Spleen (tissue), 13 donors: ENCODE measurements at places on chromosomes 13 and 19. TPM values are rescaled to one million over a fixed set of nuclear protein-coding genes. Genes with fewer than 3 reads are reported as not detected.

Gene SIGLECL1
- not detected for polyA plus RNA-seq

Gene SIGLEC8
- 3.5 TPM for polyA plus RNA-seq

Gene FFAR2
- 9.0 TPM for polyA plus RNA-seq

Gene SLC25A23
- 7.5 TPM for polyA plus RNA-seq

Gene ARL11
- polyA plus RNA-seq = 11.8 TPM

Gene ZNF66
- 2.3 TPM for polyA plus RNA-seq

Gene PRODH2
- polyA plus RNA-seq = not detected

DNA sequence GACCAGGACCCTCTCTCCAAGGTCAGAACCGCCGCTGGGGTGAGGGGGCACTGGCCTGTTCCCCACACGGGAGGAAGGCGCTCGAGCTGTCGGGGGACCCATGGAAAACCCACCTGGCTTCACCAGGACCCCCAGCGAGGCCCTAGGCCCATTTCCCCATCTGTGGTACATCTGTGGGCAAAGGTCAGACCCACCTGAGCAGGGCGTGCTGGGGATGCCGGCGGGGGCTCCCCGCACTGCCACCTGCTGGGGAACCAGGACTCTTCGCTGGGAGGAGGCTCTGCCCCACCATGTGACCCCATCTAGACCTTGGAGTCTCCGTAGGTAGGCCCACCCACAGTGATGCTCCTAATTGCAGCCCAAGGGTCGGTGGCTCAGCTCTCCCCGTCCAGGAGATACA, 511 bp downstream of the WDR88 start:
- peaks cover 35% of the 10 kb centered on the region for H3K36me3 ChIP-seq
- peaks cover 5% of the 10 kb centered on the region for H3K27me3 ChIP-seq
- no peak for DNase-seq
- H3K4me1 ChIP-seq = peaks cover 7% of the 10 kb centered on the region
- no peak overlapping the region for H3K27ac ChIP-seq

- DNase-seq = no peak
- H3K36me3 ChIP-seq = no peaks in the 10 kb centered on the region
- no peaks in the 10 kb centered on the region for H3K27me3 ChIP-seq
- H3K4me1 ChIP-seq = peaks cover 10% of the 10 kb centered on the region
- H3K27ac ChIP-seq = no peak overlapping the region
- H3K4me3 ChIP-seq = no peak overlapping the region
Measured at GRCh38 chr13:95243207-95243606, 58.0 kb downstream of the ABCC4 start.

DNA sequence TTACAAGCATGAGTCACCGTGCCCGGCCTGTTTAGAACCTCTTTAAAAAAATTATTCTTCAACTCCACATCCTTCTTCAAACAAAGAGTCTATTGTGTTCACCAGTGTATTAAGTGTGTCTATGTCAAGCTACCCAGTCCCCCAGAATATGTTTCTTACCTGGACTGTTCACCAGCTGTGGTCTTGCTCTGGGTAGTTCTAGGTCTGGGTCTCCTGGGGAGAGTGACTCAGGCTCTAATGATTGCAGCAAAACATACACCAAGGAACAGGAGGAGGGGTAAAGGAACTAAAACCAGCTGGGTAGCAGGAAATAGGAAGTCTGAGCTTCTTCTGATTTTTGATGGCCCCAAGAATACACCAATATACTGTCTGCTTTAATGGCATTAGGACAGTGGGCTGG, at the start of gene FPR1:
Gene FPR1, minus strand, starts transcription at position 224 of the 400 bp plus-strand sequence. CDS start 4,884 bp downstream, outside the sequence.
- no peaks in the 10 kb centered on the region for H3K36me3 ChIP-seq
- peak within 1 kb of the TSS; percentile 79 for H3K27ac ChIP-seq
- DNase-seq = no peak
- H3K4me3 ChIP-seq = peak within 1 kb of the TSS; percentile 67
- H3K27me3 ChIP-seq = no peaks in the 10 kb centered on the region

DNA sequence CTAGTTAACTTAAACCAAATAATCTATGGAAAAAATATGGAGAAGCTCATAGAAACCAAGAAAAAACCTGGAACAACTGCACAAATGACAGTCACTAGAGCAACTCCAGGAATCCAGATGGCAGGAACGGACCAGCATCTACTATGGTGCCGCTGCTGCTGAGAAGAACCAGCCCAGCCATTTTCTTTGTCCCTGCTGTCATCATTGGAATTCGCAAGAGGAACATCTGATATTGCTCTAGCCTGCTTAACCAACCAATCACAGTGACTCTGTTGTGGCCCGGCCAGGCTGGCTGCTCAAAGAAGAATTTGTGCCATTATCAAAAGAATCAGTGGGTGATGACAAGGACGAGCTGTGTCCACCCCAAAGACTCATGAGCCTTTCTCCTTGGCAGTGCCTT, 33.1 kb upstream of the CEBPA start:
- H3K36me3 ChIP-seq = no peaks in the 10 kb centered on the region
- H3K4me1 ChIP-seq = no peaks in the 10 kb centered on the region
- no peak overlapping the region for H3K4me3 ChIP-seq
- DNase-seq = no peak

- no peak overlapping the region for H3K4me3 ChIP-seq
- DNase-seq = no peak
- H3K36me3 ChIP-seq = no peaks in the 10 kb centered on the region
- no peaks in the 10 kb centered on the region for H3K27me3 ChIP-seq
- H3K27ac ChIP-seq = no peak overlapping the region
- H3K4me1 ChIP-seq = no peaks in the 10 kb centered on the region
Measured at GRCh38 chr13:29438769-29439168, 156.7 kb downstream of the SLC7A1 start.

GRCh38 chr13:95113601-95114000, 187.7 kb downstream of the ABCC4 start:
- no peak overlapping the region for H3K27ac ChIP-seq
- no peak overlapping the region for H3K4me3 ChIP-seq
- H3K27me3 ChIP-seq = no peaks in the 10 kb centered on the region
- H3K36me3 ChIP-seq = no peaks in the 10 kb centered on the region
- H3K4me1 ChIP-seq = no peaks in the 10 kb centered on the region

- no peak for DNase-seq
- no peak overlapping the region for H3K27ac ChIP-seq
- no peak overlapping the region for H3K4me3 ChIP-seq
Measured at GRCh38 chr13:55660851-55661250, 1479.9 kb upstream of the PRR20A start.

- H3K4me3 ChIP-seq = no peak overlapping the region
- no peaks in the 10 kb centered on the region for H3K36me3 ChIP-seq
- H3K27me3 ChIP-seq = peaks cover 22% of the 10 kb centered on the region
- peak; percentile 77 for DNase-seq
- peaks cover 16% of the 10 kb centered on the region for H3K4me1 ChIP-seq
Measured at GRCh38 chr13:110799246-110800236, 86.0 kb downstream of the ING1 start.

DNA sequence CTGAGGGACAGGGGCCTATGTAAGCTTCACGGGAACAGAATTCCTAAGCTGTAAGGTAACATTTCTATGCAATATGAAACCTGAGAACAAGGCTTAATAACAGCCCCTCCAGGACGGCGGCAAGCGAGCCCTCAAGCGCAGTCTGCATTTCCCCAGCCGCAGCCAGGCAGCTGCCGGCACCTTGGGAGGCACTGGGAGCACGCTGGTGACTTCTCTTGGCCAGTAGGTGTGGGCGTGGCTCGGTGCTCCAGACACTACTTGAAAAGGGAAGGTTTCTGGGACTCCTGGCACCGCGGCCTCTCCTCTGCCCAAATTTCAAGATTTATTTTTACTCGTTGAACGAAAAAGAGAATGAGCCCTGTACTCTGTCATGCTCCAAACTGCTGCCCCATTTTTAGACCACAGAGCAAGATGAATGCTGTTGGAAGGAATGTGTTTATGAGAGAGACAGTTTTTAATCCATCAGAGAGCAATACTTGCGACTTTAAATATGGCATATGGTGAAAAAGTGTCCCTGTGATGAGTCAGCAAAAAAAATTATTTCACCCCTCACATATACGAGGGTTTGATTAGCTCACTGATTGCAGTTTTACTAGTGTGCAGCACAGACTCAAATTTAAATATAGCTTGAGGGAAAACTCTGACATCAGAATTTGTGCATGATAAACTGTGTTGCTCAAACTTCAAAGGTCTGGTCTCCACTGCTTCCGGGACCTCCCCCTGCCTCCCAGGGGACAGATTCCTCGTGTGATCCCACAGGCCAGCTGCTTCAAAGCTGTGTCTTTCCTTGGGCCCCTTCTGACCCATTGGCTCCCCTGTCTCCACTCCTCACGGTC, 81.2 kb downstream of the COL4A2 start:
- peak overlapping the region; percentile 46 for H3K27ac ChIP-seq
- H3K27me3 ChIP-seq = no peaks in the 10 kb centered on the region
- peaks cover 3% of the 10 kb centered on the region for H3K36me3 ChIP-seq
- H3K4me3 ChIP-seq = no peak overlapping the region
- no peak for DNase-seq

- H3K27me3 ChIP-seq = no peaks in the 10 kb centered on the region
- peaks cover 16% of the 10 kb centered on the region for H3K4me1 ChIP-seq
- no peak for DNase-seq
- peak overlapping the region; percentile 54 for H3K27ac ChIP-seq
- H3K36me3 ChIP-seq = no peaks in the 10 kb centered on the region
Measured at GRCh38 chr13:99075268-99076191, 97.7 kb upstream of the DOCK9 start.

DNA sequence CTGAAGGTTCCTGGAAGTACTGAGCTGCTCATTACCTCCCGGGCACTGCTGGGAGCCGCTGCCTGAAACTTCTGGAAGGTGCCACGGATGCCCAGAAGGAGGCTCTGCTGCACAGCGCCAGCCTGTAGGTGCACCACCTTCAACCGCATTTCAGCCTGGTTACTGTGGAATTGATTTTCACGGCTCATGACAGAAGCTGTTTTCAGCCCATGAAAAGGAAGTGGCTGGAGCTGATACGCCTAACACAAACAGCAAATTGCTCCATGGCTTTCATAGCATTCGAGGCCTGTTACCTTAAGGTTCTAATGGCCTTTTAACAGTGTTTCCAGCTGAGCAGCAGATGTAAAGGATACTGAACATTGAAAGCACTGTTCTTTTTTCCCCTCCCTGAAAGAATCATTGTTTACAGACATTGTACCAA, 22.0 kb downstream of the GPC6 start:
- no peak for DNase-seq
- H3K36me3 ChIP-seq = no peaks in the 10 kb centered on the region
- H3K4me1 ChIP-seq = no peaks in the 10 kb centered on the region
- no peaks in the 10 kb centered on the region for H3K27me3 ChIP-seq

DNA sequence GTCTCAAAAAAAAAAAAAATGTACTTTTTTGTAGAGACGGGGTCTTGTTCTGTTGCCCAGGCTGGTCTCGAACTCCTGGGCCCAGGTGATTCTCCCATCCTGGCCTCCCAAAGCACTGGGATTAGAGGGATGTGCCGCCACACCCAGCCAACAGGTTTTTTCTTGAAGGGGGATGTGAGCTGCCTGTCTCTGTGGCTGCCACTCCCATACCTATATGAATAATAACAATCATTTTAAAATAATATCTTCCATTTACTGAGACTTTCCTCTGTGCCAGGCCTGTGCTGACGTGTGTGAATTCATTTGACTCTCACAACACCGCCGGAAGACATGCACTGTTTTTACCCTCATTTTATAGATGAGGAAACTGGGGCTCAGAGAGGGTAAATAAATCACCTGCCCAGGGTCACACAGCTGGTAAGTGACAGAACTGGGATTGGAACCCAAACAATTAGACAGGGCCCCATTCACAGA, 7.2 kb upstream of the BCL3 start:
- peak overlapping the region; percentile 99 for H3K27ac ChIP-seq
- DNase-seq = no peak
- no peaks in the 10 kb centered on the region for H3K27me3 ChIP-seq
- H3K36me3 ChIP-seq = no peaks in the 10 kb centered on the region
- peaks cover 100% of the 10 kb centered on the region for H3K4me1 ChIP-seq

DNA sequence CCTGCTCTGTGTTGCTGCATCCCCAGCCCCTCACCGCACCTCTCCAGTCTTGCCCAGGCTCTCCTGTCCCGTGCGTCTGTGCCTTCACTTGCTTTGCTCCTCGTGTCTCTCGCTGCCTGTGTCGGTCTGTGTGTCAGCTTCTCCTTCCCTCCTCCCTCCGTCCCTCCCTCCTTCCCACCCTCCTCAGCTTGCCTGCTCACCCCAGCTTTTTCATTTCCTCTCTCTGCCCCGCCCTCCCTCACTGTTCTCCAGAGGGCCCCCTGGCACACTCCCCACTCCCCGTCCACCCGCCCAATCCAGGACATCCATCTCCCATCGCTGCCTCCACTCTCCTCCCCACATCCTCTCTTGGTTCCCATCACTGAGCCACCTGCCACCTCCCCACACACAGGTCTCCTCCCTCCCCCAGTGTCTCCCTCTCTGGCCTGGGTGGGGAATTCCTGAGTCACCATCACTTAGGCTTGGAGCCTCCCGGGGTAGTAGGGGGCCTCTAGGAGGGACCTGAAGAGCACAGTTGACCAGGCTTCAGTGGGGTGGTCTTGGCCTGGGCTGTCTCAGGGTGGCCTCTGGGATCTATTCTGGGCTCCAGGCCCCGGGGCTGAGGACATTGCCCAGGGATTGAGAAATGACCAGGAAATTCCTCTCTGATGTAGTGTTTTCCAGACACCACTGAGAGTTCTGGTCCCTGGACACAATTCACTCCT, at the start of gene PTGIR:
Gene PTGIR, minus strand, starts transcription at position 132 of the 704 bp plus-strand sequence. CDS start 864 bp downstream, outside the sequence.
- peak within 1 kb of the TSS; percentile 17 for H3K4me3 ChIP-seq
- H3K4me1 ChIP-seq = peaks cover 42% of the 10 kb centered on the region
- no peak for DNase-seq
